Skeletal muscle cell (primary cell): ENCODE measurements at places on chromosomes 5 and 9.

GRCh38 chr5:191949-192690, 825 bp downstream of the LRRC14B start:
- DNase-seq: no peak

GRCh38 chr9:6973762-6974161, 216.0 kb downstream of the KDM4C start:
- DNase-seq: peak; percentile 52

DNA sequence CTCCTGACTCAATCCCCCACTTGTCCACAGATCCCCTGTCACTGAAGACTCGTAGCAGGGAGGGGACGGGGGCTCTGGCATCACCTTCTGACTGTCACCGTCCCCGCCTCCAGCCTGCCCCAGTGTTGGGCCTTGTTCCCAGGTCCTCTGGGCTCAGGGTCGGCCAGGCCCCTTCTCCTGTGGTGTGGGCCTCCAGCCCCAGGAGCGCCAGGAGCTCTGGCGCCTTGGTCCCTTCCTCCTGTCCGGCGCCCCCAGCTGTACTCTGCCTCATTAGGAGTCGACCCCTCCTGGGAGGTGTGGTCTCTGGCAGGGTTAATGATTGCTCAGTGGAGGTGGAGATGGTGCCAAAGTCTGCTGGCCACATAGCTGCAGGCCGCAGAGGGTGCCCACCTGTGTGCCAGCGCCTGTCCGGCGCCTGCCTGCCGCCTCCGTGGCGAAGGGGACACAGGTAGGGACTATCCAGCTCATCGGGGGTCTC, at the start of gene CDHR2:
Gene CDHR2, plus strand, starts transcription at position 376 of the 478 bp plus-strand sequence. CDS start 16,011 bp downstream, outside the sequence.
- DNase-seq: no peak

DNA sequence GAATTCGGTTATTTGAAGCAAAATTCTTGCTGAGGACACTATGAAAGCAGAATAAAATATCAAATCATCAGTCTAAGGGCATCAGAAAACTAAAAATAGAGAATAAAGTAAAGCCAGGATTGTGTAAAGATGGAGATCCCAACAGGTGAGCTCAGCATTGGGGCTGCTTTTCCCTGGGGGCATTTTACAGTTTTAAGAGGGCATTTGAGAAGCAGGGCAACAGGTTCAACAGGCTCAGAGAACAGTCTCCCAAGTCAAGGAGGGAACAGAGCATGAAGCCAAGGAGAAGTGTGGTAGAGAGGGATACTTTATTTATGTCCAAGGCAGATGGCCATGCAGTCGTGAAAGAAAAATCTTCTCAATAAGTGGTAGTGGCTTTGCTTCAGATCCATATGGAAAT, 145.4 kb downstream of the SYK start:
- no peak for DNase-seq

DNA sequence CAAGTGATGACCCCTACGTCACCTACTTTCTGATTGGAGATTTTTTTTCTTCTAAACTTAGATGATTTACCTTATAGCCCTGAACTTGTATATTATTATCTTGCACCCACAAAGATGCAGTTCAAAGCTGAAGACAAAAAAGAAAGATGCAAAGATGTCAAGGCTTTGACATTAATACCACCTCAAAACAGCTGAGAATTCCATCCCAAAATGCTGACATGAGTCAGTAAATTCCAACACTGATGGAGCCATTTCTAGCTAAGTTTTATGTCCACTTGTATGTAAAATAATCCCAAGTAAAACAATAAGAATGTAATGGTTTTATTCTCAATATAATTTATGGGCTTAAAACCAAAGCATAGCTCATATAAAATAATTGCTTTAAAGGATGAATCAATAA, 91.5 kb upstream of the CDH9 start:
- DNase-seq: no peak

GRCh38 chr5:127959152-127959764, 124.3 kb upstream of the SLC12A2 start:
- peak; percentile 79 for DNase-seq

GRCh38 chr9:108673386-108673785, 182.4 kb downstream of the ACTL7B start:
- peak; percentile 35 for DNase-seq

- no peak for DNase-seq
Measured at GRCh38 chr5:13322769-13323168, 621.7 kb downstream of the DNAH5 start.

GRCh38 chr5:173484569-173484968, 131.9 kb downstream of the BOD1 start:
- DNase-seq: no peak

GRCh38 chr5:102823441-102823874, 68.4 kb downstream of the PAM start:
- DNase-seq: no peak

- no peak for DNase-seq
Measured at GRCh38 chr5:58462623-58463230, 2.8 kb upstream of the PLK2 start.

DNA sequence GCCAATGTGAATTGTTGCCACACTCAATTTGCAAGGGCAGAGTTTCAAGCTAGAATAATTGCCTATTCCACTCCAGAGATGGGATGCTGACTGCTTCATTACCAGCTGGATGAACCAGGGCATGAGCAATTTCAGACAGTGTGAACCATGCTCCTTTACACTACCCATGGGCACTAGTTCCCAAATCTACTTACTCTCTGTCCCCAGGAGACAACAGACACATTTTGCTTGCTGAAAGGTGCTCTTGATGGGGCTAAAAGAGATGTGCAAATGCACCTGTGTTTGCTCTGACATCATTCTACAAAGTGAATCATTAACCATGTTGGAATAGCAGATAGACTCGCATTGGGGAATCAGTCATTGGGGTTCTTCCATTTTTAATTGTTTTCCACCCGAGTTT, 522.3 kb upstream of the NUDT12 start:
- DNase-seq: no peak

DNA sequence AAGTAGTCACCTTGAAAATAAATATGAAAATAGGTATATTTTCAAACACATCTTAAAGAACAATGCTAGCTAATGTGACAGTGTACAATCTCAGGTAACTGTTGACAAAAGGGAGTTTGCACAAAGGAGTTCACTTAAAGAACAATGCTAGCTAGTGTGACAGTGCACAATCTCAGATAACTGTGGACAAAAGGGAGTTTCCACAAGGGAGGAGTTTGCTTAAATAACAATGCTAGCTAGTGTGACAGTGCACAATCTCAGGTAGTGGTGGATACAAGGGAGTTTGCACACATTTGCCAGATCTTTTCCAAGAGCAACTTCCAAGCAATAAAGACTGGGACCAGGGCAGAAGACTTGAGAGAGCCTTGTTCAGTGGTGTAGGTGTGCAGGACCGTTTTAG, 442.9 kb upstream of the FTMT start:
- DNase-seq: no peak

DNA sequence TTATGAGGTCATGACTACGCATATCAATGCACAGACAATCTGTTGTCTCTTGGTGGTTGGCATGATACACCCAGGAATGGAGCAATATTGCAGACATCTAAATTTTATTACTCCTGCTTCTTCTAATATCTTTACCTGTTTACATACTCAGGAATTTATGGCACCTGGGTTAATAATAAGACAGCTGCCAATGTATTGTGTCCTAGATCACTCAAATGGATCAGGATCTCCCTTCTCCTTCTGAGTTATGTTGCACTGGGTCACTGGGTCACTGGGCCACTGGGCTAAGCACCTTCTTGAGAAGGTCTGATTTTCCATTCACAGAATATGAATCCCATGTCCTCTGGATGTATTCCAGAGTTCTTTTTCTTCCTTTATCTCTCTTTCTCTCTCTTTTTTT, 41.8 kb downstream of the CCL28 start:
- no peak for DNase-seq

DNA sequence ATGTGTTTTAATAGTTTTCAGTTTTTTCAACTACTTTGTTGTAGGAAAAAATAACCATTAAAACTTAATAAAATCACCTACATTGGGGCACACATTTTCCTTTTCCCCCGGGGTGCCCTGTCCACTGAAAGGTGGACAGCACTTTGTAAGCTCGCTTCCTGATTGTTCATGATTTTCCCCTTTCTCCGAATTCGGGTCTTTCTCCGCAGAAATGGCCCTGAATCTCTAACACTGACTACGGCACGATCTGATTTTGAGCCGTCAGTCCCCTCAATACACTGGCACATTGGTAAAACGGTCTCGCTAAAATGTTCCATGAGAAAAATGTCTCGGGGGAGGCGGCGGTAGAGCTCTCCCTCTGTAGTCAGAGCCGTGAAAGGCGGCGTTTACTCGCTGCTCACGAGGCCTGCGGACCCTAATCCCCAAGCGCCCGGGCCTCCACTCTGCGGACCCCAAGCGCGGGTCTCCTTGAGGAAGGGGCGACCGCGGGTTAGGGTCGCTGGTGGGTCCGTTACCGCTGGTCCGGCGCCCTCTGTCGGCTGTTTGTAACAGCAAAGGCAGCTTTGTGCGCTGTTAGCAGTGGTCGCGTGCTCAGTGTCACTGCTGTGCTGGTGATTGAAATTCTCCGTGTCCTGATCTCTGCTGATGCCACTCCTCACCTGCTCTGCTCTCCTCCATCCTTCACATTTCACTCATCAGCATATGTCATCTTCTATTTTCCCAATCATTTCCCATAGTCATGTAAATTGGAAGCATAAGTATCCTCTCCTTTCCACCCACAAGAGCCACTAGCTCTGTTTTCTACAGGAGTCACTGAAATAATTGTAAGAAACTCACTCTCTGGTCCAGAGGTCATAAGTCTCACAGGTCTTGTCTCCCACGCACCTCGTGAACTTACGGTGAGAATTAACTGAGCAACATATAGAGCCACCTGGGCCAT, 10.8 kb upstream of the IFNA2 start:
- DNase-seq: no peak

DNA sequence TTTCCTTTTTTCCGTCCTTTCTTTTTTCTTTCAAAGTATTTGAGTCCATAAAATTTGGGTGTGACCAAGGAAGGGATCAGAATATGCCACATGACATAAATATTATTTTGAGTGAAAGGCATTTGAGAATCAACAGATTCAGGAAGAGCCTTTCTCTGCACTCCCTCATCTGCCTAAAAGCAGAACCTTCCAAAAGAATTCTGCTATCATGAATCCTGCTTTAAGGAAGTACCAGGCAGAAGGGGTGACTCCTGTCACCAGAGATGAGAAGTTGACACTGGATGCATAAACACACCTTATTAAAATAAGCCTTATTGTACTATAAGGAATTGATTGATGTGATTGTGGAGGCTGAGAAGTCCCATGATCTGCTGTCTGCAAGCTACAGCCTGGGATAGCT, 196.7 kb downstream of the SREK1 start:
- DNase-seq: no peak

DNA sequence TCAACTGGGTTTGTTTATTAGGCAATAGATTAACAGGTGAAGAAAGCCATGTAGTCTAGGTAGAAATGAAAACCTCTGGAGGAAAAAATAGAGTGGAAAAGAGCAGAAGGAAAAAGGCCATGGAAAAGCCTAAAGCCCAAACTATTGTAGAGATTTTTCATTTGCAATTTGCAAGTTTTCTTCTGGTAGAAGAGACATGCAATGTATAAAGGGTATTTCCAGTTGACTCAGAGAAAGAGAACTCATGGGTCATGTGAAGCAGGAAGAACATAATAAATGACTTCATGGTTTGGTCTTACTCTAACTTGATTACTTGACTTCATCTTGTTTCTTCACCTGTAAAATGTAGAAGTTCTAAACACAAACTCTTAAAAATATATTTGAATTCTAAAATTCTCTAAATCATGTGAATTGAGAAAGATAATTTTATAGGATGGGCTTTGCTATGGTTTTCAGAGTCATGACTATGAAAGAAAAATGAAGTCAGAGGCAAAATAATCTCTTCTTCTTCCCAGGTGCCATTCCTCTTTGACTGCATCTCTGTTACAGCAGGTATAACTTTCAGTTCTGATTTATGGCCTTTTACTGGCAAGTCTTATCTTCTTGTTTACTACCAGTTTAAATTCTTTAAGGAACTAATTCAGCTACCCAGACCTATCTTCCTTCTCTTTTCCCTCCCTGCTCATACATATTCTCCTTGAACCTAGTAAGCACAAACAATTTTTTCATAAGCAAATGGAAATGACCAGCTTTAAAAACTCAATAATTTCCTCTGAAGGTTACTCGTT, 47.7 kb upstream of the TMC1 start:
- DNase-seq: peak; percentile 33

GRCh38 chr9:127140181-127140580, 17.7 kb upstream of the ANGPTL2 start:
- no peak for DNase-seq

DNA sequence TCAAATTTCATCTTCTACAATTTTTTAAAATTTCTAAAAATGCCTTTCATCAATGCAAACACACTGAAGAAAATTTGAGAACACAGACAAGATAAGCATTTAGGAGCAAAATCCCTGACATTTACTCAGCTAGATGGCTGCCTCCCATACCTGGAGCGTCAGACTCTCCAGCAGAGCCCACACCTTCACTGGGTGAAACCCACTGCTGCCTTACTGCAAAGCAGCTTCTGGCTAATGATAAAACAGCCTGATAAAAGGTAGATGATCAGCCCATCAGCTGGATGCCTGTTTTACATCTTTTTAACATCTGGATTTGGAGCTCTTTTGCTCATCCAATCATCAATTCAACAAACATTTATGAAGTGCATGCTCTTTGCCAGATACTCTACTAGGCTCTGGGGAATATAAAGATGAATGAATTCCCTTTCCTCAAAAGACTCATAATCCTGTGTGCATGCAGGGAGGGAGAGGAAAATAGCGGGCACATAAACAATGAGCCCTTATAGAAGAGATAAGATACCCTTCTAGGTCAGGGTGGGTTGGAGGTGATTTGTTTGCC, 271.2 kb downstream of the SAXO1 start:
- DNase-seq: no peak

- DNase-seq: no peak
Measured at GRCh38 chr5:102341681-102342288, 45.7 kb upstream of the SLCO4C1 start.

- DNase-seq: no peak
Measured at GRCh38 chr9:134348404-134349155, 22.3 kb downstream of the RXRA start.

DNA sequence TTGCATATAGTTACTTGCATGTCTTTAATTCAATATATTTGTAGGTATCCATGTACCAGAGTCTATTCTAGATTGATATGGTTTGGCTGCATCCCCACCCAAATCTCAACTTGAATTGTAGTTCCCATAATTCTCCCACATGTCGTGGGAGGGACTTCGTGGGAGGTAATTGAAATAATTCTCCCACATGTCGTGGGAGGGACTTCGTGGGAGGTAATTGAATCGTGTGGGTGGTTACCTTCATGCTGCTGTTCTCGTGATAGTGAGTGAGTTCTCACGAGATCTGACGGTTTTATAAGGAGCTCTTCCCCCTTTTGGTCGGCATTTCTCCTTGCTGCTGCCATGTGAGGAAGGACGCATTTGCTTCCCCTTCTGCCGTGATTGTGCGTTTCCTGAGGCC, 16.5 kb downstream of the FBXL7 start:
- DNase-seq: no peak

GRCh38 chr5:175710326-175710725, 52.5 kb downstream of the HRH2 start:
- no peak for DNase-seq

- DNase-seq: no peak
Measured at GRCh38 chr5:110045158-110045557, 355.4 kb downstream of the MAN2A1 start.
